ENCODE measurements at places on chromosomes 6 and 20. TPM values are rescaled to one million over a fixed set of nuclear protein-coding genes. Genes with fewer than 3 reads are reported as not detected.

GRCh38 chr6:51720327-51720726 lies 367.1 kb downstream of the PKHD1 start:
- no peak for DNase-seq

DNA sequence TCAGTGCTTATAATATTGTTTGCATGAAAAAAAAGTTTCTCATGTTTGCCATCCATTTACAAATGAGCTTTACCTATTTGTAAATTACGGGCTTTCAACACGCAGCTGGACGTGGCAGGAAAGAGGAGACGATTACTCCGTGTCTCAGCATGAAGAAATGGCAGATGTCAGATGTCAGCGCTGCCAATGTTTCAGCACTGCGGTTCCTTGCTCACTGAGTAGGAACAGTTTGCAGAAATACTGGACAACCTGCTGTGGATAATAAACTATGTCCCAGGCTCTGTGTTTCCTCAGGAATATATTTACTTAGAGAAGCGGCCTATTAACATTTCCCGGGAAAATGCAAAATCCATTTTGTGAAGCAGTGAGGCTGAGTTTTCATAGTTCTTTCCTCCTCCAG lies 22.7 kb downstream of the RAMACL start:
- DNase-seq = no peak

DNA sequence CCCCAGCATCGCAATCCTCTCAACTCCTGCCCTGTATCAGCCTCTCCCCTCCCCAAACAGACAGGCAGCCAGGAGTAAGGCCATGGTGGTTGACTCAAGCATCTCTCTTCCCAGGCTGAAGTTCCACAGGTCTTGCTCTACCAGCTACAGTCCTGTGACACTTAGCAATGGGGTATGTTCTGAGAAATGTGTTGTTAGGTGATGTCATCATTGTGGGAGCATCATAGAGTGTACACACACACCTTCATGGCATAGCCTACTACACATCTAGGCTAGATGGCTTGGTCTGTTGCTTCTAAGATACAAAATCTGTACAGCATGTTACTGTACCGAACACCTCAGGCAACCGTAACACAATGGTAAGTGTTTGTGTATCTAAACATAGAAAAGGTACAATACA lies 29.5 kb upstream of the BCAS1 start:
- DNase-seq = no peak

MYBL2 gene
- total RNA-seq = 124 TPM

All from neural crest cell (in vitro differentiated cells).